ENCODE measurements at places on chromosomes 3 and 15.
A peak's percentile ranks its signal among the peaks of the same experiment; 100 is the strongest.

DNA sequence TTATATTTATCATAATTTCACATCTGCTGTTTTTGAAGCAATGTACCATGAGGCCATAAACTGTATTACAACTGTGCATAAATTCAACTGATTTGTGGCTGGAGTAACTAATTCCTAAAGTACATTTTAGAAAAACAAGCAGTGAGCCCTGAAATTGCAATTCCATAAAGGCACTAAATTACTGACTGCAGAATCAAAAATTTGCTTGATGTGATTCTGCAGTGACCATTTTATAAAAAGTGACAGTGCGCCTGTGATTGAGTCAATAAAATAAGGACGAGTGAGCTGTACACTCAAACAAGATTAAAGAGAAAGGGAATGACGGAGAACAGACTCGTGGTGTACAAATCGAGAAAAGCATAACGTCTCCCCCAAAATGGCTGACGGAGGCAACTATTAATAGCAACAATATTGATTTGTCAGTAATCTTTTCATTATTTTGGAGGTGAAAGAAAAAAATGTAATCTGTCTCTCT, 121.4 kb upstream of the MEIS2 start:
- DNase-seq, result no peak

- DNase-seq, result no peak
Measured at GRCh38 chr3:123568034-123568433, 16.8 kb downstream of the HACD2 start.

DNA sequence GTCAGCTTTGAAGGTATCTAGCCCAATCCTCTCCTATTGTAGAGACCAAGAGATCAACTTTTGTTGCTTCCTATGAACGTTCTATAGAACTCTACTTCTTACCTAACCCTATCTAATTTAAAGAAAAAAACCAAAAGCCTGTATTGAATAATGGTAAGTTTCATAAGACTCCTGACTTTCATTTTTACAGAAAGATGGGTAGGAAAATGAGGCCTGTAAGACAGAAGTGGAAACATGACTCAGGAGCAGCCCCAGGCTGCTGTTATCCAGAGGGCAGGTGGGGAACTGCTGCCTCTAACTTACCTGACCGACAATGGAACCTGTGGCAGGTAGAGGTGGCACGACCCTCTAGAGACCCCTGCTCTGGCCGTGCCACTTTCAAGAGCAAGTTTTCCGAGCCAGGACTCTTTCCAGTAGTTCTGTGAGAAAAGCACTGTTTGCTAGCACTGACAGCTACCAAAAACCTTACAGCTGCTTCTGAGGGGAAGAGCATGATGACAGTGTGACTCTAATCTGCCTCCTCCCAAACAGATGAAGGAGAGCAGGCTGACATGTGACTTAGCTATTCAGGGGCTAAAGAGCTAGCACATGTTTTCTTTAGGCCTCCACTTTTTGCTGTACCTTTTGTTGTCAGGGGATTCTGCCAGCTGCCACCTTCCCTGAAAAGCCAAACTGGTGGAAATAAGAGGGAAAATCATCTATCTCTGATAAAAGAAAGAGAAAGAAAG, 17.5 kb downstream of the POPDC2 start:
- DNase-seq, result no peak

DNA sequence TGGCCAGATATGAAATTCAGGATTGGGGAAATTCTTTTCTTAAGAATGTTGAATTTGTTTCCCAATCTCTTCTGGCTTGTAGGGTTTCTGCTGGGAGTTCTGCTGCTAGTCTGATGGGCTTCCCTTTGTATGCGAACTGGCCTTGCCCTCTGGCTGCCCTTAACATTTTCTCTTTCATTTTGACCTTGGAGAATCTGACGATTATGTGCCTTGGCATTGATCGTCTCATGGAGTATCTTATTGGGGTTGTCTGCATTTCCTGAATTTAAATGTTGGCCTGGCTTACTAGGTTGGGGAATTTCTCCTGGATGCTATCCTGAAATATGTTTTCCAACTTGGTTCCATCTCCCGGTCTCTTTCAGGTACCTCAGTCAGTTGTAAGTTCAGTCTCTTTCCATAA, 152.2 kb downstream of the CFAP20DC start:
- DNase-seq, result no peak

DNA sequence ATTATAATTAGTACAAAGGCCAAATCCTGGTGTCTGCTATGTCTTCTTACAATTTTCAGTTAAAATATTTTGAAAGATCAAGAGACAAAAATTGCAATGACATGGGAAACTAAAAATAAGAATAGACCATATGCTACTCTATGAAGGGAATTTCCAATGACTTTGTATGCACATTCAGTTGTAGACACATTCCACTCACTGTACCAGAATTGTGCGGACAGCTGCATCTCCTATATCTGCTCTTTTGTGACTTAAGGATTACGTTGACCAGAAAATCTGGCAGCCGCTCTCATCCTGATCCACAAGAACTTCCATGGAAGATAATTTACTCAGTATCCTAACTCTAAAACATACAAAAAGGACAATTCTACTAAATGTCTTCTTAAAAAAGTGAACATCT, 493.9 kb upstream of the KCNMB2 start:
- DNase-seq, result no peak

GRCh38 chr3:136954251-136954650, 3.5 kb upstream of the IL20RB start:
- no peak for DNase-seq

GRCh38 chr15:70633103-70633831, 130.1 kb downstream of the UACA start:
- no peak for DNase-seq

DNA sequence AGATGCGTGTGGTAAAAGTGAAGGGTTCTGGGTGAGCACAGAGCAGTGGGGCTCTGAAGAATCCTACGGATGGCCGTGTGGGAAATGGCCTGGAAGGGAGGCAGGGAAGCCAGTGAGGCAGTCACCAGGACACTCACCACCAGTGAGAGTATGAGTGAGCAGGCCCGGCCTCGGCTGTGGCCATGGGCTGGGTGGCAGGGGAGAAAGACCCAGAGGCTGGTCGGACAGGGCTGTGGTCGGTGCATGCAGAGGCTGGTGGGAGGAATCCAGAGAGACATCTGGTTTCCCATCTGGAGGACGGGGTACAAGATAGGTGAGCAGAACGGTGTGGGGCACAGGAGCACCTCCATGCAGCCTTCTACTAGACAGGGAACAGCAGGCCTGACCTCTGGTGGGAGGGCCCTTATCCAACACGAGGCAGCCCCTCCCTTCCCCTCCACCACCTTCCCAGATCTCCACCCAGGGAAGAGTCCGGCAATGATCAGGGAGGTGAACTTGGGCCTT, 10.1 kb downstream of the PCSK6 start:
- DNase-seq, result no peak

- no peak for DNase-seq
Measured at GRCh38 chr15:33679061-33679460, 289.2 kb upstream of the CHRM5 start.

DNA sequence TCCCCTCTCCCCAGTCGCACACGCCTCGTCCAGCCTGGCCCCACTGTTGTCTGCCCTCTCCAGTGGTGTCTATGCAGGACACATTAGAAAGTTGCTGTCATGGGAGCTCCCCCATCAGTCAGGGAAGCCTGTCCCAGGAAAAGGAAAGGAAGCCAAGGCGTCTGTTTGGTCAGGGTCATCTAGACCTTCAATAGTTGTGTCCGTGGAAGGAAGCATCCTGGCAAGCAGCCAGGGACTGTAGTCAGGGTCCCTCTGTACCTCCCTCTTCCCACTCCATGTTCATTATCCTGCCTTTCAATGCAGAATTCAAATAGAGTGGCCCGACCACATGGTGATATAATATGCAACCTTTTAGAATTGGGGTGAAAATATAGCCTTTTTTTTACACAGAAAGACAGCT, 60.7 kb upstream of the RAB6B start:
- no peak for DNase-seq

- peak; percentile 12 for DNase-seq
Measured at GRCh38 chr3:138118612-138119422, 3.4 kb upstream of the DZIP1L start.

DNA sequence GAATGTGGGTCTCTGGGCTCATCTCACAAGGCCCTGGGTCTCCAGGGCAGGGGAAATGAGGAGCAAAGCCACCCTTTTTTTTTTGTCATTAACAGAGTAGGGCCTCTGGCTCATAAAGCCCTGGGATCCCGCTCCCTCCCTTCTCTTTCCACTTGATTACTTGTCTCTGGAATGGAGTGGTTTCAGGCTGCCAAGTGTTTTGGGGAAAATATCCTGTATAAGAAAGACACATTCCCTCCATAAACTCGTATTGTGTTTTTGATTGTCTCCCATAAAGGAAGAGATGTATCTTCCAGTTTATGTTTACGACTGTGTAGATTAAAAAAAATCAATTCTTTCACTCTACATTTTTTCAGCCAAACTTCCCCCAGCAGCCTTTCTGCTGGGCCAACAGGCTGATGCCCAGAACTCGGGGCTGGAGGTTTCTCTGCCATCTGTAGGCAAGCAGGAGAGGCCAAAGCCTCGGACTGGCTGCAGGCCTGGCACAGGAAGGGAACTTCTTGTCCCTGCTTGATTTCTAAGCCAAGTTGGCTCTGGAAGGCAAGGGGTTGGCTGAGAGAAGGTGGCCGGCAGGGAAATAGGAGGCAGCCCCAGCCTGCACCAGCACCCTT, 49.4 kb upstream of the INSYN1 start:
- DNase-seq, result no peak

Measured in stimulated activated CD8-positive, alpha-beta memory T cell treated with anti-CD3 and anti-CD28 coated beads, Interleukin-4, amount 100 ng/mL, for 4 hours (primary cell).